Hindlimb muscle (tissue), 1 donor: ENCODE measurements at places on chromosomes 6 and 20.

DNA sequence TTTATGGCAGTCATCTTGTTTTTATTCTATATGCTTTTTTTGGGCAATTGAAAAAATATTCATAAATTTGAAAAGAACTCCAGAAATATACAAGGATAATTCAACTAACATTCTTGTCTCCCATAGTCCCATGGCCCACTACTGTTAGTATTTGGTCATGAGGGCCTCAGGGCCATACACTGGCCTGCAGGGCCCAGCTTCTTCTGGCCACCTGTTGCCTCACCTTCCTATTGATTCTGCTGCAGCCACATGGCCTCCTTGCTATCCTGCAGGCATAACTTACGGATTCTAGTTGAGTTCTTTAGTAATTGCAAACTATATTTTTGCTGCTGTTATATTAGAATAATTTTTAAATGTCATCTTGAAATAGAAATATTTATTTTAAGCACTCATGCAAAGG is 72.6 kb downstream of the SCAND1 start:
- no peak for DNase-seq

DNA sequence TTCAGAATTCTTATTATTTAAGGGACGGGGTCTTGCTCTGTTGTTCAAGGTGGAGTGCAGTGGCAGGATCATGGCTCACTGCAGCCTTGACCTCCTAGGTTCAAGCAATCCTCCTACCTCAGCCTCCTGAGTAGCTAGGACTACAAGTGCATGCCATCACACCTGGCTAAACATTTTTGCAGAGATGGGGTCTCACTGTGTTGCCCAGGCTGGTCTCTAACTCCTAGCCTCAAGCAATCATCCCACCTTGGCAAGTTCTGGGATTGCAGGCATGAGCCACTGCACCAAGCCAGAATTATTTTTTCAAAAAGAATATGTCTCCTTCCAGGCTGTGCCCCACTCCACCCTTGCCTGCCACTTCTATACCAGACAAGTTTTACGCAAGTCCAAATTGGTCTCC is 190.1 kb upstream of the SUPT3H start:
- no peak for DNase-seq

DNA sequence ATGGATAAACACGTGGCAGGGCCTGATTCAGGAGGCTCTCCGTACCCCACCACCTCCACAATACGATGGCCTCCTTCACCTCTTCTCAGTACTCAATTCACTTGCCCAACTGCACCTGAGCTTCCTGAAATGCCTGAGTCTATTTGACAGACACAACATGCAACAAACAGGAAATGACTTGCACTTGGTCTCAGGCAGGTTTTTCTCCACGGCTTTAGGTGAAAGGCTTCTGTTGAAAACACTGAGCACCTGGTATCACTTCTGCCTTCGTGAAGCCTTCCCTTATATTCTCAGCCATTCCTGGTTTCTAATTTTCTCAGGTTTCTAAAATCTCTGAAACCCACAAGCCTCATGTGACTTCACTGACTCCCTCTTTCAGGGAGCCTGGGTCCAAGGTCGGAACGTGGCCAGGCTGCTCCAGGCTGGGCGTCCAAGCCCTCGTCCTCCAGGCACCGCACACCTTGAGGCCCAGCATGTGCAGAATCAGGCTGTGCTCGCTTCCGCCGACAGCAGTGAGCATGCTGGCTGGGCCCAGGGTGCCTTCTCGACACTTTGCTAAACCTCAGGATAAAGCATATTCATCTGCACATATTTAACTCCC is 34.7 kb downstream of the TAF4 start:
- DNase-seq, result no peak

DNA sequence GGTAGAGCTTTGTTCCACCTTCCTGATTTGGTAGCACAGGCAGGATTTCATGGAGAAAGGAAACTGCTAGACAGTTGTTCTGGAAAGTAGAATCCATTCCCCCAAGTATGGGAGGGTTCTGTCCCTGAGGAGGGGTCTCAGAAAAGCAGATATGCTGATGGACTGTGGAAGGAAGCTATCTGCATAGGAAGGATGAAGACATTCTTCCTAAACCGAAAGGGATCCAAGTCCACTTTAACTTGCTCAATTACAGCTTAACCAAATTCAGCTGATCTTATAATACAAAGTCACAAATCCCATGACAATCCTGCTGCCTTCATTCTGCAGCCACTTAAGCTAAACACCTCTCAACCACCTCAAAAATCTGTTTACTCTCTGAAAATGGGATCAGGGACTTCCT is 2.6 kb downstream of the MAN1A1 start:
- no peak for DNase-seq

- no peak for DNase-seq
Observed at GRCh38 chr6:70270287-70271005, 32.4 kb downstream of the COL9A1 start.

DNA sequence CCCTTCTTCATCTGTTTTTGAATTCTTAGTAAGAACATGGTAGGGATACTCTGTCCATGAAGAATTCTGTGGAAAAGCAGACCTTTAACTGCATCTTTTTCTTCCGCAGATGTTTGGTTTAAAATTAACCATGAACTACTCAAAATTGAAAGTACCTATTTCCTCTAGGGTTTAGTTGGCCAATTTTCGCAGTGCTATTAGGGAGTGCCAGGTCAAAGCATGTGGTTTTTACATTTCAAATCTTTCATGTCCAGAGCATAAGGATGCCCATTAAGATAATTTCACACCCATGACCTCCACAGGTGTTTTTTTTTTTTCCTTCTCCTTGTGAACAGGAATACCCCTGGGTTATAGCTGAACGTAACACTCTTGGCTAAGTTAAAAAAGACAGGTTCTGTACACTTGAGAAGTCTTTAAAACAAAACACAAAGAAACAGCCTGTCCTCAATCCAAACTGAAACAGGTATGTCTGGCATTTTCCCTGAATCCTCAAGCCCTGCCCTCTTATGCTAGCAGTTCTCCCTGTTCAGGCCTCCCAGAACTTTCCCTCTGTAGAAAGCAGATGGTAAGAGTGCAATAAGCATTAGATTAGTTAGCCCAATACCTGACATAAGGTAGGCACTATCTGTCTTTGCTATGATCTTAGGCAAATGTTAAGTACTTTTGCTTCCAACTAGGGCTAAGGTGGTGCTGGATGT is 67.1 kb downstream of the ELOVL5 start:
- DNase-seq, result no peak
